ENCODE measurements at places on chromosomes 7 and 10.
A peak's percentile ranks its signal among the peaks of the same experiment; 100 is the strongest.

GRCh38 chr7:116551692-116552091 is 26.9 kb downstream of the CAV1 start:
- no peak for DNase-seq

DNA sequence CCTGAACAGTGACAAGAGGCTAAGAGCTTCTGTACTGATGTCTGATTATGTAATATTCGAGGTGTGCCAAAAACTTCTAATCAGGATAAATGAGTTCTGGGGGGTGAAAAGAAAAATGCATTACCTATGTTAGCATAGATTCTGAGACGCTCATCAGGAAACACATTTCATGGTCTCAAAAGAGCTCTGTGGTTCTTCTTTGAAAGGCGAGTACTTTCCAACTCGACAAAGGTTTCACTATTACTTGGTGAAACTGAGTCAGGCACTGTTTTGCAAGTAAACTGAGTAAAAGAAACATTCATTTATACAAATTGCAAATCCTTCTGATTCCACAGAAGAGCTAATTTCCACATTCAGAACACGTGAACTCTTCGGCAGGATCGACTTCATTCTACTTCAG is 523.2 kb downstream of the GATA3 start:
- no peak for DNase-seq

GRCh38 chr7:3399858-3400257 is 98.8 kb downstream of the SDK1 start:
- peak; percentile 21 for DNase-seq

- no peak for DNase-seq
Observed at GRCh38 chr10:78804411-78805032, 264.2 kb upstream of the ZMIZ1 start.

GRCh38 chr10:57692255-57692980 is 575.3 kb downstream of the IPMK start:
- DNase-seq, result no peak

- DNase-seq, result no peak
Observed at GRCh38 chr7:7921830-7922229, 46.8 kb upstream of the GLCCI1 start.

- DNase-seq, result no peak
Observed at GRCh38 chr7:42096681-42097561, 140.1 kb downstream of the GLI3 start.

GRCh38 chr10:118642228-118642627 is 46.8 kb upstream of the PRLHR start:
- no peak for DNase-seq

DNA sequence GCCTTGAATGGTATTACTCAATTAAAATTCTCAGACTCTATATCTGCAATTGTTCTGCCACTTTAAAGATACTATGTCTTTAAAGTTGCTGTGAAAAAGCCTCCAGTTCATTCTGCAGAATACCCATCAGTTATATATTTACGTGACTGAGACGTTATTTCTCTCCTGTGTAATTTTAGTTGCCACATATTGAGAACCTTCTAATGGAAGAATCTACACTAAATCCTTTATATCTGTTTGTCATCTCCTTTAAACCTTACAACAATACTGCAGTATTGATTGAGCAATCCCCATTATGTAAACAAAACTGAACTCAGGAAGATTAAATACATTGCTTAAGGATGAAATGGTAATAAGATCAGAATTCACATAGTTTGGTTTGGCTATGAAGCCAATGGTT is 30.0 kb downstream of the GPR141 start:
- DNase-seq, result no peak

- no peak for DNase-seq
Observed at GRCh38 chr10:76558586-76558985, 1079.0 kb downstream of the KCNMA1 start.

GRCh38 chr7:100093925-100094486 is 5.2 kb downstream of the COPS6 start:
- DNase-seq, result no peak

DNA sequence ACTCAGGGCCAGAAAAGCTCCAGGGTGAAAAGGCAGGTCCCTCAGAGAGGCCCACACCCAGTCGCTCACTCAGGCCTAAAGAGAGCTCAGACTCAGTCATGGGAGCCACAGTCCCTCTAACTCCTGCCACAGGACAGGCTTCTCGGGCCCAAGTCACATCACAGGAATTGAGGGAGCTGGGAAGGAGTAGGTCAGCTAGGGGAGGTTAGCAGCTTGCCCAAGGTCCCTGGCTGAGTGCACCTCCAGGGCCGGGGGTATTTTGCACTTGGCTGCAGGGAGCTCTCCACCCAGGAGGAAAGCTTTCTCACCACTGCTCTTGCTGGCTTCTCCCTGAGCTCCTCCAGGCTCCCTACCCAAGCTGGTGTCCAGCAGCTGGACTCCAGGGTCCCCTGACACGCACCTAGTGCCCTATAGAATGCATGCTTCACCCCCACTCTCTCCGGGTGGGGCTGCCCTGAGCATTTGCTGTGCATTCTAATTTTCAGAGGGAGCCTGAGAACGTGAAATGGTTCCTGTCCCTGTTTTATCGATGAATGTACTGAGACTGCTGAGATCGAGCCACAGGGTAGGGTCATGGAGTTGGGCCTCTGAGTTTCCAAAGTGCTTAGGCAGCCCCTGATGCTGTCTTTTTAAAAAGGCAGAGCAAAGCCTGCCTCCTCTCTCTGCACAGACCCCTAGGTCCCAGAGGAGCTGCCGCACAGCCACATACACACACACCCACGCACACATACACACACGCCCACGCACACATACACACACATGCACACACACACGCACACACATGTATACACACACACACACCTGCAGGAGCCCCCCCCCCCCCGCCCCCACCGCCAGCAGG is 37.9 kb upstream of the RET start:
- DNase-seq, result no peak

DNA sequence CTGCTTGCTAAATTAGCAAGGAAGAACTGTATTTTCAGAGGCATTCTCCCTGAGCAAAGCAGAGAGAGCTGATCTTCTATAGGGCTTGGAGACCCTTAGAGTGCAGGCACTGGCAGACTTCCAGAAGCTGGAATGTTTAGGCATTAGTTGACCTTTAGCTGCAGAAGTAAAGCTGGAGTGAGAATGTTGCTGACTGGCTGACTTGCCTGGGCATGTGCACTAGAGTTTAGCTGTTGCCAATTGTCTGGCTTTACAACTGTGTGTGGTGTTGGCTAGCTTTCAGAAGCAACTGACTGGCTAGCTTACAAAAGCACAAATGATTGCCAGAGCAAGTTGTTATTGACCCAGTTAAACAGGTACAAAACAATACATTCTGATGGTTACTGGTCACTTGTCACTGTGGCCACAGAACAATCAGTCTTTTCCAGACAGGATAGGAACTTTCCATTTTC is 25.1 kb downstream of the FAM13C start:
- no peak for DNase-seq

DNA sequence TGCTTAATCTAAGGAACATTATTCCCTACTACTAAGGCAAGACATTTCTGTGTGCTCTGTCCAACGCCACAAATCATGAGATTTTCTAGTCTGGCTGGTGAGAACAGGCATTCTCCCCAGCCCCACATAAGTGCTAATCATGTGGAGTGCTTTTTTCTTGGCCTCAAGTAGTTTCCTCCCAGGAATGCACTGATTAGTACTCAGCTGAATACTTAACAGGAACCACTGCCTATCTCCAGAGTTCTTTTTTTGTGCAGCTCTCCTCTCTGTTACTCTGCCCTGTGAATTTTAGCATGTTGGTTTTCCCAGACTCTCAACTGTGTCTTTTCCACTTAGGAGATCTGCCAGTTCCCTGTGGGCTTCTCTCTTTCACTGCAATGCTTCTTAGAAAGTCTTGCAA is 1098.5 kb upstream of the LRRTM3 start:
- DNase-seq, result no peak

DNA sequence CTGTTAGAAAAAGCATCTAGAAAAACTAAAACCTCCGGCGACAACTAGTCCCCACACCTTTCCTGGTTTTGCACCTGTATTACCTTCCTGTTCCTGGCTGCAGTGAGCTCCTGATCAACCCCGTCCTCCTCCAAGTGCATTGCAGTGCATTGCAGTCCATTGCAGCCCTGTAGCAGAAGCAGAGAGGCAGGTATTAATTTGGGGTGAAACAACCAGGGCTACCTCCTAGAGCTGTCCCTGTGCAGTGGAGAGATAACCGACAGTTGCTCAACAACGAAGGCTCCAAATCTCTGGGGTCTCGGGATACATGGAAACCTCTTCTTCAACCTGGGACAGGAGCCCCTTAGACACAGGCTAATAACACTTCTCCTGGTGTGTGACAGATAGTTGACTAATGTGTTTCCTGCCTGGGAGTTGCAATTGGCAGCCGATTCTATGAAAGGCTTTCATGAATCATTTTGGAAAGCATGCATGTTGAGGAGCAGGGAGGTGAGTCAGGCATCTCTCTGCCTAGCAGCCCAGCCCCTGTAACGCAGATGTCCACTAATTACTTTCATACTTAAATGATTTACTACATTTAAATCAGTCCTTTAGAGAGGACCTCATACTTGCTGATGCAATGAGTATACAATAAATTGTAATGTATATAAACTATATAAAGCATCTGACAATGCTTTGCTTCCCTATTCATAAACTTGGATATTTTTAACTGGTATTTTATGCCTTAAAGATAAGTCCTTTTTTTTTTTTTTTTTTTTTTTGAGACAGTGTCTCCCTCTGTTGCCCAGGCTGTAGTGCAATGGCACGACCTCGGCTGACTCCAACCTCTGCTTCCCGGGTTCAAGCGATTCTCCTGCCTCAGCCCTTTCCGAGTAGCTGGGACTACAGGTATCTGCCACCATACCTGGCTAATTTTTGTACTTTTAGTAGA is 59.0 kb downstream of the PRR15 start:
- DNase-seq, result no peak

DNA sequence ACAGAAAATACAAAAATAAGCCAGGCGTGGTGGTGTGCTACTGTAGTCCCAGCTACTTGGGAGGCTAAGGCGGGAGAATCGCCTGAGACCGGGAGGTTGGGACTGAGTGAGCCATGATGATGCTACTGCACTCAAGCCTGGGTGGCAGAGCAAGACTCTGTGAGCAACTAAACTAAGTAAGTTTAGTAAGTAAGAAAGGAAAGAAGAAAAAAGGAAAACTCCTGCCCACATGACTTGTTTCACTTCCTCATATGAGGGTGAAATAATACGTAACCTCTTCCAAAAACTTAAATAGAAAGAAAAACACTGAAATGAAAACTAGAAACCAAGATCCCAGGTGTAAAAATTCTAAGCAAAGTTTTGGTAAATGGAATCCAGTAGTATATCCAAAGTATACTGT is 79.6 kb downstream of the LARP4B start:
- no peak for DNase-seq

DNA sequence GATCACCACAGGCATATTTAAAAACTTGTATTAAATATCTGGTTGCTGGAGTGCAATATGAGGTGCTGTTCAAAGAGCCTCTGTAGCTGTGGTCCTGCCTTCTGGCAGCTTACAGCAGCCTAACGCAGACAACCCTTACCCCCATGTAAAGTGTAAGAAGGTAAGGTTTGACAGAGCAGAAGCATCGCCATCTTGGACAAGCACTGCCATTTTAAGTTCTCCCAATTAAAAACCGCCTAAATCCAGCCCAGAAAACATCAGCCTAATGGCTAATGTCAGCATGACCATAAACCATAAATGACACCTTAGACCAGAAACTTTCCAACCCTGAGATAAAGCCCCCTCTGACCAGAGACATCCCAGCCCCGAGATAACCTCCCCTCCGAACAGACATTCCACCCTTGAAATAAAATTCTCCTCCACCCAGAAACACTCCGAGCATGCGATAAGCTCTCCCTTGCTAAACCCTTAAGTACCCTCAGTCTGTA is 5.3 kb upstream of the OIT3 start:
- DNase-seq, result no peak

GRCh38 chr7:152872745-152873118 is 113.2 kb downstream of the ACTR3B start:
- DNase-seq, result no peak

- no peak for DNase-seq
Observed at GRCh38 chr10:84424731-84425167, 96.4 kb downstream of the CCSER2 start.

- DNase-seq, result no peak
Observed at GRCh38 chr7:78490524-78490923, 692.0 kb downstream of the PHTF2 start.

DNA sequence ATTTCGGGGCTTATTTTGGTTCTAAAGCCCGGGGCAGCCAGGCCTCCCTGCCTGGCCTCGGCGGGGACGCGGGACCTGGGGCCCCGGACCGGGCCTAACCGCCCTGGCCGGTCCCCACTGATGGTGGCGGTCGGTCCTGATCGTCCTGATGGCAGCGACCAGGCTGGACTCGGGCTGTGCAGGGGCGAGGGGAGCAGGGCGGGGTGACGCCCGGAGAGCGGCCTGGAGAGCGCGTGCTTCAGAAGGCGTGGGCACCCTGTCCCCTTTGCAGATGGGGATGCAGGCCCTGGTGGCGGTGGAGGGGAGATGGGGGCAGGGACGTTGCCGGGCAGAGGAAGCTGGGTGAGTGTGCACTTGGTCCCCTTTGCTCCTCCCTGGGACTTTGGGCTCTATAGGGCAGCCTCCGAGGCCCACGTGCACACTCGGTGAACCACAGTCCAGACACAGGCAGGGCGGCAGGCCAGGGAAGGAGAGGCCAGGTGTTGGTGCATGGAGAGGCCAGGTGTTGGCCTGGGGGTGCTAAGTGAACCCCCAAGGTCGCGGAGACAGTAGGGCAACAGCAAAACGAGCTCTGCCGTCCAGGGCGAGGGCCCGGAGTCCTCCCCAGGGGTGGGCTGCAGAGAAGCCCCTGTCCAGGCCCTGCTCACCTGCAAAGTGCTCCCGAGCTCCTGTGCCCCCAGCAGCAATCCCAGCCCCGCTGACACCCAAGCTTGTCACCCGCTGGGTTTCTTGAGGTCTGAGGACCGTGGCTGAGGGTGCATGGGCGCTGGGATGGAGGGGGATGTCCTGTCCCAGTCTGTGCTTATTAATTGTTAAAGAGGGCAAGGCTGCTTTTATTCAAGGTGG is 42.4 kb upstream of the FAM20C start:
- peak; percentile 34 for DNase-seq

DNA sequence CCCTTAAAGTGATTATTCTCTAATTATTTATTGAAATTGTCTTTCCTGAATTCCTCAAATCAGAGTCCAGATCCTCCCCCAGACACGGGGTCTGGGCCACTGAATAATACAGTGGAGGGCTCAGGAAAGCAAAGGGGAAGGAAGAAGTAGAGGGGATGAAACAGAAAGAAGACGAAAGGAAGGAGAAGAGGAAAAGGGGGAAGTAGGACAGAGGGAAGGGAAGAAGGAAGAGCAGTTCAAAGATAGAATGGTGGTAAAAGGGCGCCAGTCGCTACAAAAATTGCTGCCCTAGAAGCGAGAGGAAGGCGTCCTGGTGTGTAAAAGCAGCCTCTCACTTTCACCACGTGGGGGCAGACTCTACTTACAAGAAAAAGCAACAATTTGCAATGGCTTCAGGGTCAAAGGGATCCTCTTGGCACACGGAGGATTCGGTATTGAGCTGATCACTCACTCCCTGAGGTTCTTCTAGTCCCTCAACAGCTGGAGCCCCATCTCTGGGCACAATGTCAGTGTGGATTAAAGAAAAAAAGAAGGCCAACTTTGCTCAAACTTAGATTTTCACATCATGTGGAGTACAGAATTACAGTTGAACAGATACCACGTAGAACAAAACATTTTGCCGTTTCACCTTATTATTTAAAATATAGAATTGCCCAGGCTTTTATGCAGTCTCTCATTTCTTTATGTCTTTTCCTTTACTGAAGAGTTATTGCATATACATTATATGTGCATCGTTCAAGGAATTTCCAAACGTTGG is 31.4 kb upstream of the NPVF start:
- DNase-seq, result peak; percentile 48

GRCh38 chr7:101707587-101707986 is 78.5 kb upstream of the MYL10 start:
- DNase-seq, result no peak

GRCh38 chr7:2545746-2546425 is 9.4 kb downstream of the BRAT1 start:
- no peak for DNase-seq

All from CD4-positive, alpha-beta T cell (primary cell).